Ovary (tissue), 10 donors: ENCODE measurements at places on chromosomes 3 and 15. TPM values are rescaled to one million over a fixed set of nuclear protein-coding genes. Genes with fewer than 3 reads are reported as not detected.

DNA sequence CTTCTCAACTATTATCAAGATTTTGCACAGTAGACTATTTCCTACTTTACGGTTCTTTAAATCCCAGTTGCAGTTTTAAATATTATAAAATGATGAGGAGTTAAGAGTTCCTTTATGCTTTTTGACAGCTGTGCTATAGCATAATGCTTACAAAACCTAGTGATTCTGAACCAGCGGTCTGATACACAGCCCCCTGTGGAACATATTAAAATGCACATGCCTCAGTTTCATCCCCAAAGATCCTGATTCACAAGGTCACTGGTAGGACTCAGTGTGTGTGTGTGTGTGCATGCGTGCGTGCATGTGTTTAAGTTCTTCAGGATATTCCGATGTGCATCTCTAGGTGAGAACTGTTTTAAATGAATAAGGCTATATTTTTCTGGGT, 330.1 kb upstream of the TPM1 start:
- no peak for DNase-seq

DNA sequence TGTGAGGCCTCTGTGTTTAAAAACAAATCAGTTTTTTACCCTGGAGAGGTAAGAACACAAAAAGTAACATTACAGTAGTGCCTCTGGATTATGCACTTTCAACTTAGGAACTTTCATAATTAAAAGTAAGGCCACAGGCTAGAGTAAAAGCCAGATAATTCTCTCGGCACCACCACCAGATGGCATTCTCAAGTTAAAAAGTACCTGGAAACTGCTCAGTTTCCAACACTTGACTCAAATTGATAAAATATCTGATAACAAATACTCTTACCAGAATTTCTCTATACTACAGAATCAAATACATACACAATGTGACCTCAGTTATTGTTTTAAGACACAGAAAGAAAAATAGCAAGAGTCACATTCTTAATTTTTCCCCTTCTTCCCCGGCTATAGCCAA, 19.9 kb downstream of the SPICE1 start:
- DNase-seq: no peak

GRCh38 chr3:72460205-72461174, 387.8 kb downstream of the SHQ1 start:
- DNase-seq: no peak

NMB gene
- polyA plus RNA-seq: 7.3 TPM

CHAC1 gene
- polyA plus RNA-seq: 1.0 TPM

ZNF197 gene
- 11.3 TPM for polyA plus RNA-seq

DNA sequence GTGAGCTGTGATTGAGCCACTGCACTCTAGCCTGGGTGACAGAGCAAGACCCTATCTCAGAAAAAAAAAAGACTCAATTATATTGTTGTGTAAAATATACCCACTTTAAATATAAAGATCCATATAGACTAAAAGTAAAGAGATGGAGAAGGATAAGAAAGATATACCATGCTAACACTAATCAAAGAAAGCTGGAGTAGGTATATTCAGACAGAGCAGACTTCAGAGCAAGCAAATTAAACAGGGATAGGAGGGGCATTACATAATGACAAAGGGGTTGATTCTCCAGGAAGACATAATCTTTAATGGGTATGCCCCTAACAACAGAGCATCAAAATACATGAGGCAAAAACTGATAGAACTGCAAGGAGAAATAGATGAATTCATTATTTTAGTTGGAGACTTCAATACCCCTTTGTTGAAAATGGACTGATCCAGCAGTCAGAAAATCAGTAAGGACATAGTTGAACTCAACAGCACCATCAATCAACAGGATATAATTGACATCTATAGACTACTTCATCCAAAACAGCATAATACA, 31.1 kb upstream of the RNU6-1 start:
- no peak for DNase-seq

CEMIP gene
- 2.2 TPM for polyA plus RNA-seq

ISLR gene
- 150 TPM for polyA plus RNA-seq

DNA sequence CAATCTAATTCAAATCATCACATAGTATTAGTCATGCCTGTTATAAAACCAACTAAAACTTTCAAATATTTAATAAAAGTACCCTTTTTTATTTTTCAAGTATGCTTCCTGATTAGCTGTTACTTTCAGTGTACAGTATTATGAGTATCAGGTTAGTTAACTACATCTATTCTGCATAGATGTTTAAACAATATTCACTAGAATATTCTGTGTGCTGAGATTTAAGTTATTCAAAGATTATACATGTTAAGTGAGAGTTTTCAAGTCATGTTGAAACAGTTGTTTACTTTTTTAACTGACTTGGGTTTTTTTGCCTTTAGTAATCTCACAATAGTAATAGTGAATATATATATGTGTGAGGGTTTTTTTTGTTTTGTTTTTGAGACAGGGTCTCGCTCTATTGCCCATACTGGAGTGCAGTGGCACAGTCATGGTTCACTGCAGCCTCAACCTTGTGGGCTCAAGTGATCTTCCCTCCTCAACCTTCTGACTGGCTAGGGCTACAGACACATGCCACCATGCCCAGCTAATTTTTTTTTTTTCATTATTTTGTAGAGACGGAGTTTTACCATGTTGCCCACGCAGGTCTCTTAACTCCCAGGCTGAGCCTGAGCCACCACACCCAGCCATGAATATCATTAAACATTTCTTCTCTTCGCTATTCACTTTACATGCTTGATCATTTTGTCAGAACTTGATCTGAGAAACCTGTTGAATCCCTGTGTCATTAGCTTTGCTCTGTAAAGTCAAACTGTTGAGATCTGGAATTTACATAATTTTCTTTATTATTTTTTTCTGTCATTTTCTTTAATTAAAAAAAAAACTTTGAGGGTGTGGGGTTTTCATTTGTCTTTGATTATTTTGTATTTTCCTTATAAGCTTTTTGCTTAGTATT, 286.2 kb upstream of the UBE2E1 start:
- DNase-seq: no peak

BUB1B gene
- 1.0 TPM for polyA plus RNA-seq

GRCh38 chr3:25423780-25424588, 4.1 kb upstream of the RARB start:
- no peak for DNase-seq

GRCh38 chr3:194043516-194043915, 92.4 kb upstream of the HES1 start:
- no peak for DNase-seq

DNA sequence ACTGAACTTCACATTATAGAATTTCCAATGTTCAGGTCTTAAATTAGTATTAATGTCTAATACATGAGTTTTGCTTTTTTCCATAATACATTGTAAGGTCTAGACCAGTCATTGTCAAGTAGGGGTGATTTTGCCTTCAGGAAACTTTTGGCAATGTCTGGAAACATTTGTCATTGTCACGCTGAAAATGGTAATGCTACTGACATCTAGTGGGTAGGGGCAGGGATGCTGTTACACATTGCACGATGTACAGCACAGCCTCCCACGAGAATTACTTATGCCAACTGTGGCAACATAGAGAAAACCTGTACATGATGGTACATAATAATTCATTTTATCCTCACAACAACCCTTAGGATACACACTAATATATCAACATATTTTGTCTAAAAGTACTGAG, 384.1 kb downstream of the CADM2 start:
- no peak for DNase-seq

DNA sequence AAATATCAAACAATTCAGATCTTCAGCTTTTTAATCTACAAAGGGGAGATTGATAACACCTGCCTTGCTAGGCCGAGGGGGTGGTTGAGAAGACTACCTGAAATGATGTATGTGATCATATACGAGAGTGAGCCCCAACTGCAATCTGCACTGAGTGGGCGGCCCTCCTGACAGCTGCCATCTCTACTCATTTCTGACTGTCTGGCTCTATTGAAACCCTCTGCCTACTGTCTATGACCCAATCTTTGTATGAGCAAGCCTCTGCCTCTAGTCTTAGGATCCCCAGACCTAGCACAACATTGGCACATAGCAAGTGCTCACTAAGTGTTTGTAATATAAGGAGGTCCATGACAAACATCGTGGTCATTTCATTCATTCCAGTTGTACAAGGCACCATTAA, 144.4 kb upstream of the NR2F2 start:
- DNase-seq: no peak

GPR176 gene
- 3.0 TPM for polyA plus RNA-seq
